ENCODE measurements at places on chromosomes 6 and 20.
A peak's percentile ranks its signal among the peaks of the same experiment; 100 is the strongest.

DNA sequence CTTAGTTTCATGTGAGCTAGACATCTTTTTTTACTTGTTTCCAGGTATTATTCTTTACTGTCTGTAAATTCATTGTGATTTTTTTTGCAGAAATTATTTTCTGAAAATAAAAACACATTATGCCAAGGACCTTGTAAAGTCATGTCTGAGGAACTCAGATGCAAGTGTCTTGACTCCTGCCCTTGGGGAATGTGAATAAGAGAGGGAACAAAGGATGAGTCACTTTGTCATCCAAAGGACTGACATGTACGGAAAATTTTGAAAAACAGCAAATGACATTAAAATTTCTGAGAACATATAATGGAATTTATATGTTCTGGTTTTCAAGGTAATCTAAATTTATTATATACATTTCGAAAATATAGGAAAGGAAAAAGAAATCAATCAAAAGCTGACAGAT is 660.4 kb downstream of the CD109 start:
- no peak for DNase-seq

DNA sequence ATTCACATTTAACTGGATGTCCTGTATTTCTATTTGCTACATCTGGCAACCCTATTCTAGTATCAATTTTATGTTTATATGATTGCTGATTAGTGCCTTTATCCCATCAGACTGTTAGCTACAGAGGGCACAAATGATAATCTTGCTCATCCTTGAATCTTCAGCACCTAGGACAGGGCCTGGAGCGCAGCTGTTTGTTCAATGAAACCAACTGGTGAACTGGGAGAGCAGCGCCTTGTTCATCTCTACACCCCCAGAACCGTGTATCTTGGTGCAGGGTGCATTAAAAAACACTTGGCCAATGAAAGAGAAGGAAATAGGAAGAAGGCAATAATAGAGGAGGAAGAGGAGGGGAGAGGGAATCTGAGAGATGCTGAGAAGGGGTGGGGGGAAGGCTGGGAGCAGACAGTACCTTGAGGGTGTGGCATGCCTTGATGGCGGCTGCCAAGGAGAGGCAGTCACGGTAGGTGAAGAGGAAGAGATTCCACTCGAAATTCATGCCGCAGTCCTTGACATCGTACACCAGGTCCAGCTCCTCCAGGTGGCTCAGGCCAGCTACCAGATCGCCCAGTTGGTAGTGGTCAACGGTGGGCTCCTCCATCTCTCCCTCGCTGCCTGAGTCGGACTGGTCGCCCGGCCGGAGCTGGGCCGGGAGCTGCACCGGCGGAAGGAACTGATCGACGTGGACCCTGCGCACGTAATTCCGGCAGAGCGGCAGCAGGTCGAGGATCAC is 15.5 kb downstream of the TMEM151B start:
- no peak for DNase-seq

GRCh38 chr6:87826424-87826823 is 124.4 kb upstream of the AKIRIN2 start:
- no peak for DNase-seq

- no peak for DNase-seq
These were observed 27.3 kb downstream of the NR2E1 start for GRCh38 chr6:108193131-108193530.

DNA sequence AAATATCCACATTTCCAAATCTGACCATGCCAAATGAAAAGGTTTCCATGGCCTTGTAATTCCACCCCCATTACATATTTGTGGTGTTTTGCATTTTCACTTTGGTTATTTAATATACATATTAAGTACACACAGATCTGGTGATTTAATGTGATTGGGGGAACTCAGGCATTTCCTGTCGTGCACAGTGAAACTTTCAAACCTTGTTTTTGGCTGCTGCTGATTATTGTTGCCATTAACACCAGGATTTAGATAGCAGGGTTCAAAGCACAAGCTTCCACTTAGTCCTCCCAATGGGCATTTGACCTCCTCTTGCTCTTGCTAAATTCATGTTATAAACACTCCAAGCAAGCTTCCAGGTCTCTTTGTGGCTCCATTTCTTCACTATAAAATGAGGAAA is 166.5 kb downstream of the SOBP start:
- no peak for DNase-seq

DNA sequence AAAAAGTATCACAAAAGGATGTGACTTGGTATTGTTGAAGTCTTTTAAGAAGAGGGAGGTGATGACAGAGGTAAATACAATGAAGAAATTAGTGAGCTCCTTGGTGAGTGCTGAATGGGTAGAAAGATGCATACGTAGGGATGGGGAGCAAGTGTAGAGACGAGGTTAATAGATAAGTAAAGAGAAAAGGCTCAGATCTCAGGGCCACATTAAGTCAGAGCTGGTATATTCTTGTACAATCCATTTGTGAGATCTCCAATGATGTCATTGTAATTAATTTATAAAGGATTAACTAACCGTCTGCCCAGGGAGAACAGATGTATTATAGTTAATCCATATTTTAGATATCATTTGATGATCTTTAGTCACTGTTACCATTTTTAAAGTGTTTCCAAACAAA is 43.4 kb downstream of the SMPDL3A start:
- no peak for DNase-seq

DNA sequence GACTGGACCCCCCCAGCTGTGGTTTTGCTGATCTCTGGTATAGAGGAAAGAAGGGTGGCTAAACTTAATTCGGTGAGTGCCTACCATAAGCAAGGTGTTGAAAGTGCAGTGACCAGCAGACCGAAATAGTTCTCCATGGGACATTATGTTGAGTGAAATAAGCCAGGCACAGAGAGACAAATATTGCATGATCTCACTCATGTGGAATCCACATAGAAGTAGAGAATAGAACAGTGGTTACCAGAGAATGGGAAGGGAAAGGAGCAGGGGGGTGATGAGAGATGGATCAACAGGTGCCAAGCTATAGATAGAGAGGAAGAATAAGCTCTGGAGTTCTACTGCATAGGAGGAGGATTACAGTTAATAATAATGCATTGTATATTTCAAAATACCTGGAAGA is 9.7 kb upstream of the GCNT2 start:
- DNase-seq = no peak

DNA sequence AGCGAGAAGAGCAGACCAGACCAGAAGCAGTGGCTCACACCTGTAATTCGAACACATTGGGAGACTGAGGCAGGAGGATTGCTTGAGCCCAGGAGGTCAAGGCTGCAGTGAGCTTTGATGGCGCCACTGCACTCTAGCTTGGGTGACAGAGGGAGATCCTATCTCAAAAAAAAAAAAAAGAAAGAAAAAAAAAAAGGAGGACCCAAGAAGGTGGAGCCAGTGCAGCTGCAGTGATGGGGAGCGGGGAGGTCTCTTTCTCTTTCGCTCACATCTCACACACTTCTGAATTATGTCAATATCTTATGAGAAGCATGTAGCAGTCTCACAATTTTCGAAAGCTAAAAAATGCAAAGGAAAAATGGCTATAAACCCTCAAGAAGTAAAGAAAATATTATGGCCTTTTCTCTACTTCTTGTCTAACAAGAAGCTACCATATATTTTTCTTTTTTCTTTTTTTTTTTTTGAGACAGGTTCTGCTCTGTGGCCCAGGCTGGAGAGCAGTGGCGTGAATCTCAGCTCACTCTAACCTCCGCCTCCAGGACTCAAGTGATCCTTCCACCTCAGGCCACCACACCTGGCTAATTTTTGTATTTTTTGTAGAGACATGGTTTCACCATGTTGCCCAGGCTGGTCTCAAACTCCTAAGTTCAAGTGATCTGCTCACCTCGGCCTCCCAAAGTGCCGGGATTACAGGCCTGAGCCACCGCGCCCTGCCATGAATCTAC is 3.8 kb upstream of the SPO11 start:
- DNase-seq = no peak

DNA sequence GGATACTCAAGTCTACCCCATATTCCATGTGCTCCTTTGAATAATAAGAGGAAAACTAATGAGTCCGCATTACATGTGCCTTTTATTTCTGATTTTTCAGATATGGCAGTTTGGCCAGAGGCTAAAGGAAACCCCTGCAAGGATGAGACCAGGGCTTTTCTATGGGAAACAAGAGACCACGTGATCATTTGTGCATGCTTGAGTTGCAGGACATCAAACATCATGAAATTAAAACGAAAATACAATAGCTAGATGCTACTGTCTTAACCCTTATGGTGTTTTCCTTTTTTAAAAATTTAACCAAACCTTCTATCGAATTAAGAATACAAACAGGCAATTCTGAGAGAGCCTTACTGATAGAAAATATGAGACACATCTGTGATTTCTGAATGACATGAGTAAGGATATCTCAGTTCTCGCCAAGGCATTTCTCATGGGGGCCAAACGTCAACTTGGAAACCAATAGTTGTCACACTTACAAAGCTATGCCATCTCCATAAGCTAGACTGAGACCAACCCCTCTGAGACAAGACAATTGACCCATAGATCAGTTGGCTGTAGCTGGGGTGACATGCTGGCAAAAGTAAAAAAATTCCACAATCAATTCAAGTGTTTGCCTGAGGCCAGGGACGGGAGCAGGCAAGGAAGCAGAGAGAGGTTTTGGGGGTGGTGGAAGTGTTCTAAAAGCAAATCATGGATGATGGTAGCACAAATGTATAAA is 52.8 kb downstream of the RIPOR2 start:
- DNase-seq = no peak

GRCh38 chr6:6966569-6966968 is 141.2 kb upstream of the RREB1 start:
- DNase-seq = no peak

GRCh38 chr6:139369568-139370282 is 4.7 kb downstream of the CITED2 start:
- DNase-seq = no peak

- no peak for DNase-seq
These were observed 99.6 kb upstream of the ENPP5 start for GRCh38 chr6:46270336-46270735.

GRCh38 chr20:3032624-3033023 is 10.8 kb upstream of the GNRH2 start:
- DNase-seq = no peak

GRCh38 chr6:37792457-37793033 is 27.0 kb upstream of the ZFAND3 start:
- DNase-seq = no peak

DNA sequence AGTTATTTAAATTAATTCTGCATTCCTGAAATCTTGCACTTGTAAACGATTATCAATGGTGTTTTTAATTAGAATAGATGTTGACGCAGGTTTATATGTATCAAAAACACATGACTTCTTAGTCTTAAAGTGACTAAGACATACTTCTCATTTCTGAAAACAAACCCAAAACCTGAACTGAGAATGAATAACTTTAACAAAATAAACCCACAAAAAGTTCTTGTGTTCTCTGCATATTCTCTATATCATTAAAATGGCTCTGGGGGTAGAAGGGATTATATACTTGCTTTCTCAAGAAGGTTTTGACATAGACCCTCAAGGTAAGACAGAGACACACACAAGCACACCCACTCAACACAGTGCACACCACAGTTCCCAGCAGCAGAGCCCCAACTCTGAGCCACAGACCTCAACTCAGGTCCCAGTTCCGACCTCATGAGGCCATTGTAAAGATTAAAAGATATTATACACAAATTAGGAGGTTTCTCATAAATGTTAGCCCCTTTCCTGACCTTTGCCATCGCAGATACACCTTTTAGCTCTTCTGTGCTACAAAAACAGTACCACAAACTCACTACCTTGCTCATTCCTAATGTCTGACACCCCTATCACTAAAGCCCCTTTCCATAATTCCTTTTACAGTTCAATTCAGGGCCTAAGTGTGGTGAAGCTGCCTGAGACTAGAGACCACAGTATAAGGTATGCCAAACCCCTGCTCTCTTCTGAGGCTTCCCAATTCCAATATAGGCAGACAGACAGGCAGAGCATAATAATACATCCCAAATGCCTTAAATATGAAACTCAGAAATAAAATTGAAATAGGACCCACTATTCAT is 267.8 kb downstream of the PTPRK start:
- DNase-seq = peak; percentile 41

DNA sequence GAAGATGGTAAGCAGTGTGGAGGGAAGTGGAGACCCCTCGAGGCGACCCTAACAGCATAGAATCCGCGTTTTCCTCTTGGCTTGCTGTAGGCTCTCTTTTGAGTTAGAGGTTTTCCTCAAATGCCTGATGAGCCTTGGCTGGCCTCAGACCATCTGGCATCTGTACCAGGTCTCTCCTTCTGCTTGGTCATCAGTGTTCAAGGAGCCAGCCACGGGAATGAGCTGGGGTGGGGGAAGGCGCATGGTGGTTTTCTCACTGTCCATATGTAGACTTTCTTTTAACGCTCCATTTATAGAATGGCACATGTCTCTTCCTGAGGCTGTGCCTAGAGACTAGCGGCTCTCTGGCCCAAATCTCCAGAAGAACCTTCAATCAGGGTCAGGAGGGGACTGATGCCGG is 8.1 kb upstream of the GUCA1A start:
- DNase-seq = no peak

DNA sequence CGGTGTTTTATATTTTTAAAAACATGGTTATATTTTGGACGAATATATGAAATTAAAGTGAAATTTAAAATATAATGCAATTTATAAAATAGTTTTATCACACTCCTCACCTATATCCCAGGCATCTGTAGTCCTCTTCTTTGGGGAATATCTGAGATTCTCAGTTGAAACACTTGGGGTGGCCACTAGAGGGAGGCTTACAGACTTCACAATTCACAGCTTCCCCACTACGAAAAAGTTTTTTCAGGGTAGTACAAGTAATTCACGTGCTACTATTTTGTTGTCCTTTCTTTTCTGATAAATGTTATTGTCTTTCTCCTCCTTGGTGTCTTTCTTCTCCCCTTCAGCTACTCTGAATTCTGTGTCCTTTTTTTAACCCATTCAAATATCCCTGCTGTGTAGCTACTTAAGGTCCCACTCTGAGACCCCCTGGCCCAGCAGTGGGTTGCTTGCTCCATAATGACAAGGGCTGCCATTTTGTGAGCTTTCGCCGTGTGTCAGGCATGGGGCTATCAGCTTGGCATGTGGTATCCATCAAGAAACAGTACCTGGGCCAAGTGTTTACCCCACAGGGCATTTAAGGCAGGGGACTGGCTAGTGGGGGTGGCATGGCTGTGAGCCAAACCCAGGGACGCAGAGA is 43.6 kb upstream of the PHACTR3 start:
- no peak for DNase-seq

GRCh38 chr6:149112976-149113375 is 204.5 kb upstream of the TAB2 start:
- no peak for DNase-seq

GRCh38 chr6:117495869-117496268 is 13.4 kb downstream of the DCBLD1 start:
- DNase-seq = no peak

DNA sequence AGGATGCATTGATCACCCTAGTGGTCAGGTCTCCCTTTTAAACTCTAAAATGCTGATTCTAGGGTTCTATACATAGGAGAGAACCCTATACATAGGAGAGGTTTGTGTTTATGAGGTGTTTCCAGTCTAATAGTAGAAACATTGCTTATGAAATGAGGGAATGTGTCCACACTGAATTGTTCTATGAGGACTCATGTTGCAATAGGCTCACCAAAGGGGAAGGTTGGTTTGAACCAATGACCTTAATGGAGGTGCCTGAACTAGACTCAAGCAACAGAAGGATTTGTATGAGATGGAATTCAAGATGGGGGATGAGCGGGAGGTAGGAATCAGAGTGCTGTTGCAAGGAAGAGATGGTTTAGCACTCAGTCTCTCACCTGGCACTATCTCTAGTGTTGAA is 33.5 kb upstream of the UBR2 start:
- DNase-seq = no peak

Data from stimulated activated CD8-positive, alpha-beta memory T cell treated with anti-CD3 and anti-CD28 coated beads, Interleukin-15, amount 100 ng/mL, for 48 hours (primary cell).